ENCODE measurements at places on chromosomes 7 and 10. TPM values are rescaled to one million over a fixed set of nuclear protein-coding genes. Genes with fewer than 3 reads are reported as not detected.
A peak's percentile ranks its signal among the peaks of the same experiment; 100 is the strongest.

- H3K27ac ChIP-seq = no peak overlapping the region
- no peaks in the 10 kb centered on the region for H3K27me3 ChIP-seq
- peaks cover 7% of the 10 kb centered on the region for H3K4me1 ChIP-seq
- H3K4me3 ChIP-seq = no peak overlapping the region
These were observed 4.7 kb upstream of the CREB5 start for GRCh38 chr7:28407651-28408050.

- DNase-seq = no peak
- H3K27me3 ChIP-seq = no peaks in the 10 kb centered on the region
- H3K27ac ChIP-seq = no peak overlapping the region
These were observed 47.1 kb downstream of the MTURN start for GRCh38 chr7:30181736-30182522.

DNA sequence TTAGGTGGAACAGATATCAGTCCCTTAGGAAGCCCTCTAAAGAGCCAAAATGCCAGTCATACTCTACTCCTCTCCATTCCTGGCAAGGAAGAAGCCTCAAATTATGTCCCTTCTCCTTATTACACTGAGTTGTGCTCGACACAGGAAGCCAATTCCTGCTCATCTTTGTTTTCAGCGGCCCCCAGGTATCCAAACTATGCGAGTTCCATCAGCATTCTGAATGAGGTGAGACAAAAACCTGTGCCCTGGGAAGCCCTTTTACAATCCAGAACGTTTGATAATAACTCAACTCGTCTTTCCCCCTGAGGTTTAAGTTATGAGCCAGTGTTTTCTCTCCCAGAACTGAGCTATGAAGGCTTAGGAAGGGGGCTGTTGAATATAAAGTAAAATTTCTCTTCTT, 580.5 kb downstream of the NXPH1 start:
- no peaks in the 10 kb centered on the region for H3K4me1 ChIP-seq
- no peak for DNase-seq
- H3K4me3 ChIP-seq = no peak overlapping the region

- DNase-seq = no peak
- H3K27ac ChIP-seq = no peak overlapping the region
- H3K4me1 ChIP-seq = no peaks in the 10 kb centered on the region
- no peaks in the 10 kb centered on the region for H3K36me3 ChIP-seq
- no peak overlapping the region for H3K4me3 ChIP-seq
These were observed 19.1 kb upstream of the TNKS2 start for GRCh38 chr10:91779011-91779605.

DNA sequence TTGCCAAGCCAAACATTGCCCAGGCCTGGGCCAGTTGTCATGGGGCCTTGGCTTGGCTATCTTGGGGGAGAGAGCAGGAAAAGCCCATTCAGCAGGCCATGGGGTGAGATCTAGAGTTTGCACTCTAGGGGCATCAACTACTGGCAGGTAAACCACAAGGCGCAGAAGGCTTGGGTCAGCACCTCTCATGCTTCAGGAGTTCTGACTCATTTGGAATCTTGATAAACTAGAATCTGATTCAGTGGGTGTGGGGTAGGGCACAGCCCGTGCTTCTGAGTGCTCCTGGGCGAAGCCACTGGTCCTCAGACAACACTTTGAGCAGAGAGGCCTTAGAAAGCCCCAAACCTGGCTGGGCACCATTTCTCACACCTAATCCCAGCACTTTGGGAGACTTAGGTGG, 81.1 kb downstream of the RGS10 start:
- H3K4me1 ChIP-seq = peaks cover 5% of the 10 kb centered on the region
- no peak for DNase-seq
- no peak overlapping the region for H3K27ac ChIP-seq
- H3K27me3 ChIP-seq = no peaks in the 10 kb centered on the region

The SLC26A3 gene
- total RNA-seq = not detected

GRCh38 chr7:81770728-81771223, 929 bp upstream of the HGF start:
- no peaks in the 10 kb centered on the region for H3K27me3 ChIP-seq
- H3K4me3 ChIP-seq = no peak overlapping the region
- no peaks in the 10 kb centered on the region for H3K36me3 ChIP-seq
- no peaks in the 10 kb centered on the region for H3K4me1 ChIP-seq

The OAT gene
- total RNA-seq = 100 TPM

DNA sequence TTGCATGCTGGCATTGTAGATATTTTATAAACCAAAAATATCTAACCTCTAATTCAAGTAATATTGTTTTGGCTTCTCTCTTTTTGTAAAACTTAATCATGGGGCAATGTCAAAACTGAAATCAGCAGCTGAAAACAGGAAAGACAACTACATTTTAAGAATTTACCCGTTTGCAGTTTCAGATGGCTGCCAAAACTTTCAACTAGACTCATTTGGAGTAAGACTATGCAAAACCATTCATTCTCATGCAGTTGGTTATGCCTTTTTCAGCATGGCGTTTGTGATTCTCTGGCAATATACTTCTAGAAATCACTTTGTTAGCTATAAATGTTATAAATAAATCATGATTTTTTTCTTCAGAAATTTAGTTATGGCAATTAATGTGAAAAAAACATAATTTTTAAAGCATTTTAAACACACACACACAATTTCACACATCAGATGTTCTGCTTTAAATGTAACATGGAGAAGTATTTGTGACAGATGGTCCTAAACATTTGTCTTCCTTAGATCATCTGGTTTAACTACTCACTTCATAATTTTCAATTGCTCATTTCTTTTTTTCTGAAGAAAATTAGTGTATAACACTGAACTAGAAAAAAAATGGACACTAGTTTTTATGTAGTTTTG, 116.4 kb downstream of the ITGB8 start:
- no peak for DNase-seq
- no peak overlapping the region for H3K4me3 ChIP-seq
- H3K27ac ChIP-seq = no peak overlapping the region
- no peaks in the 10 kb centered on the region for H3K27me3 ChIP-seq
- no peaks in the 10 kb centered on the region for H3K36me3 ChIP-seq

- DNase-seq = no peak
- no peak overlapping the region for H3K27ac ChIP-seq
- no peaks in the 10 kb centered on the region for H3K4me1 ChIP-seq
- H3K4me3 ChIP-seq = no peak overlapping the region
These were observed 278.1 kb downstream of the MAGI2 start for GRCh38 chr7:79175374-79175773.

The ACTL6B gene
- not detected for total RNA-seq

- no peaks in the 10 kb centered on the region for H3K27me3 ChIP-seq
- H3K36me3 ChIP-seq = no peaks in the 10 kb centered on the region
- H3K27ac ChIP-seq = no peak overlapping the region
- no peaks in the 10 kb centered on the region for H3K4me1 ChIP-seq
- DNase-seq = no peak
- no peak overlapping the region for H3K4me3 ChIP-seq
These were observed 8.6 kb downstream of the MEST start for GRCh38 chr7:130500463-130500862.

The VSIR gene
- total RNA-seq = 45.7 TPM

GRCh38 chr10:111360260-111360925, 283.6 kb downstream of the ADRA2A start:
- H3K27me3 ChIP-seq = no peaks in the 10 kb centered on the region
- H3K36me3 ChIP-seq = no peaks in the 10 kb centered on the region
- no peak overlapping the region for H3K4me3 ChIP-seq
- H3K4me1 ChIP-seq = no peaks in the 10 kb centered on the region
- peak; percentile 31 for DNase-seq

The NUTM2E gene
- not detected for total RNA-seq

- H3K27ac ChIP-seq = no peak overlapping the region
- H3K27me3 ChIP-seq = no peaks in the 10 kb centered on the region
- H3K4me3 ChIP-seq = no peak overlapping the region
- no peaks in the 10 kb centered on the region for H3K4me1 ChIP-seq
- DNase-seq = no peak
- no peaks in the 10 kb centered on the region for H3K36me3 ChIP-seq
These were observed 9.2 kb downstream of the LHPP start for GRCh38 chr10:124470544-124471434.

DNA sequence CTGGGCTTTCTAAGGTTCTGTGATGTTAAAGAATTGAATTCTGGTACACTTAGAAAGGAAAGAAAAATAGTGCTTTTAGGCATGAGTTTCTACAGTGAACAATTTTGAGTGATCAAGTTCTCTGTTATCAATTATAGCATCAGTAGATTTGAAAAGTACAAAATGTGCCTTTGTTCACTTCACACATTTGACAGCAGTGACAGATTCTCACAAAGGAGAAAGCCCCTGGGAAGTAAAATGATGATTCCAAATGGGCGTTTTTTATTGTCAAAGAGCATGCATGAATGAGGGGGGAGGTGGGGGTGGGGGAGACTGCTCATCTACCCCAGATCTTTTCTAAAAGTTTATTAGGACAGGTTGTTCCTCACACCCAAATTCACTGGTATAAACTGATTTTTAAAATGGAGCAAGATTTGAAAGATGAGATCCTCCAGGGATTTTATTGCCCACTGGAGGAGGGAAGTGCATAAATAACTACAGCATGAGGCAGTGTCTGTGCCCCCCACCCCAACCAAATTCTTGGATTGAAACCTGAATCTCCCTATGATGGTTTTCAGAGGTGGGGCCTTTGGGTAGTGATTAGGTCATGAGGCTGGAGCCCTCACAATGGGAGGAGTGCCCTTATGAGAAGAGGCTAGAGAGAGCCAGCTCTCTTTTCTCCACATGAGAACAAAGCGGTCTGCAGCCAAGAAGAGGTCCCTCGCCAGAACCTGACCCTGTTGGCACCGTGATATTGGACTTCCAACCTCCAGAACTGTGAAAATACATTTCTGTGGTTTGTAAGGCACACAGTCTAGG, 79.5 kb downstream of the AOAH start:
- H3K27ac ChIP-seq = no peak overlapping the region
- no peak for DNase-seq
- no peaks in the 10 kb centered on the region for H3K36me3 ChIP-seq

DNA sequence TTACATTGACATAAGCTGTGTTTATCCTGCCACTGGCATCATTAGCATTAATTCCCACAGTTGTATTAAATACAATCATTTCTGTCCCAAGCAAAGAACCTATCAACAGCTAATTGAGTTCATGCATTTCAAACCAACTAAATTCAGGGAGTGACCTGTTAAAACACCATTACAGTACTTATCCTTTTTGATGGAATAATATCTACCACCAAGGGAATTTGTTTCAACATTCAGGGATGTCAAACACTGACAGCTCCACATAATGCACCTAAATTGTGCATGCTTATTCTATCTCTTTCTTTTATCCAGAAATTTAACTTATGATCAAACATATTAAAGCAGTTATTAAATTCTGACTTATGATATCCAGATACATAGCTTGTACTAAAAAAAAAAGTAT, 136.8 kb downstream of the NSUN6 start:
- no peaks in the 10 kb centered on the region for H3K27me3 ChIP-seq
- no peak for DNase-seq
- H3K4me1 ChIP-seq = no peaks in the 10 kb centered on the region
- H3K27ac ChIP-seq = no peak overlapping the region
- H3K4me3 ChIP-seq = no peak overlapping the region
- no peaks in the 10 kb centered on the region for H3K36me3 ChIP-seq

The CALD1 gene
- total RNA-seq = 697 TPM

DNA sequence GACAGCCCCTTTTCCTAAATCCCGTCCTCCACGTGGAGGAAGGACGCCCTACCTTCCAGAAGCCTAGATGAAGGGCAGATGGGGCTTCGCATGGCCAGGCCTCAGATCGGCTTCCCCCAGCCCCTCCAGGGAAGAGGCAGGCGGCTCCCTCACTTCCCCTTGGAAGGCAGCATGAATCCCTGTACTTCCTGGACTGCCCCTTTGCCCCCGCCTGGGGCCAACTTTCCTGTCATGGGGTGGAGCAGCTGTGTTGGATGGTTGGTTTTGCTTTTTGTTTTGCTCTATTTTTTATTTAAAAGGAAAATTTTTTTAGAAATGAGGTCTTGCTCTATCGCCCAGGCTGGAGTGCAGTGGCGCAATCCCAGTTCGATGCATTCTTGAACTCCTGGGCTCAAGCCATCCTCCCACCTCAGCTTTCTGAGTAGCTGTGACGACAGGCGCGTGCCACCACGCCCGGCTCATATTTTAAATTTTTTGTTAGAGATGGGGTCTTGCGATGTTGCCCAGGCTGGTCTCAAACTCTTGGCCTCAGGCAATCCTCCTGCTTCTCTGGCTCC, 27.2 kb downstream of the GTF2IRD1 start:
- H3K4me1 ChIP-seq = peaks cover 23% of the 10 kb centered on the region
- no peaks in the 10 kb centered on the region for H3K27me3 ChIP-seq
- H3K27ac ChIP-seq = peak overlapping the region; percentile 91
- peak; percentile 75 for DNase-seq
- H3K36me3 ChIP-seq = no peaks in the 10 kb centered on the region

The FAM180A gene
- total RNA-seq = 1.5 TPM

GRCh38 chr10:129808092-129808983, 155.7 kb downstream of the EBF3 start:
- no peak for DNase-seq
- no peaks in the 10 kb centered on the region for H3K27me3 ChIP-seq
- H3K4me1 ChIP-seq = no peaks in the 10 kb centered on the region
- H3K27ac ChIP-seq = no peak overlapping the region
- no peaks in the 10 kb centered on the region for H3K36me3 ChIP-seq

- no peaks in the 10 kb centered on the region for H3K27me3 ChIP-seq
- H3K4me1 ChIP-seq = peaks cover 11% of the 10 kb centered on the region
- no peak overlapping the region for H3K4me3 ChIP-seq
- H3K27ac ChIP-seq = no peak overlapping the region
These were observed 159.7 kb downstream of the RNF216 start for GRCh38 chr7:5621776-5622175.

The HOGA1 gene
- total RNA-seq = 0.23 TPM

- no peak overlapping the region for H3K27ac ChIP-seq
- no peaks in the 10 kb centered on the region for H3K27me3 ChIP-seq
- no peak overlapping the region for H3K4me3 ChIP-seq
- no peak for DNase-seq
These were observed 12.6 kb upstream of the FHIP2A start for GRCh38 chr10:114808982-114809381.

- H3K4me1 ChIP-seq = no peaks in the 10 kb centered on the region
- H3K27ac ChIP-seq = no peak overlapping the region
- H3K27me3 ChIP-seq = no peaks in the 10 kb centered on the region
- no peaks in the 10 kb centered on the region for H3K36me3 ChIP-seq
- H3K4me3 ChIP-seq = no peak overlapping the region
These were observed 64.3 kb upstream of the ANTXRL start for GRCh38 chr10:46222364-46222935.

DNA sequence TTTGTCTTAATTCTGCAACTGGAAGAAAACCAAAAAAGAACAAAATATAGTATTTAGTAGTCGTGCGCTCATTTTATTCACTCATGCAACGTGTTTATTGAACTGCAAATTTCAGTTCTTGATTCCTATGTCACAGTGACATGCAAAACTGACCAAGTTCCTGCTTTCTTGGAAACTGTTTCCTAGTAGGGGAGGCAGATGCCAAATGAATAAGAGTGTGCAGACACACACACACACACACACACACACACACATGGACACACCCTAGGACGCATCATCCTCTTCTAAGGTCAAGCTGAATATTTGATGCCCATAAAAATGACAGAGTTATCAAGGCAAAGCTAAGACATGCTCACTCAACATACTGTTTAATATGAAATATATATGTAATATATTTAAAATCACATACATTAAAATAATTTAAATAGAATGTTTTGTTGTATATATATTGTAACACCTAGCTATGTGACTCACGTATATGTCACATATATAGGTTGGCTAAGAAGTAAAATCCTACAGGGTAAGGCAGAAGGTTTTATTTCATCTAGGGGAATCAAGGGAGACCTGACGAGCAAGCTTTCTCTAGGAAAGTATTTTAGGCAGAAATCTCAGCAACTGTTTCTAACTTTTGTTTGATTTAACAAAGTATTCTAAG, 79.6 kb downstream of the SVIL start:
- no peak overlapping the region for H3K27ac ChIP-seq
- no peak for DNase-seq
- no peaks in the 10 kb centered on the region for H3K27me3 ChIP-seq
- peaks cover 4% of the 10 kb centered on the region for H3K4me1 ChIP-seq

Data from ovary (tissue), 10 donors.